ENCODE measurements at places on chromosomes 5 and 9.
A peak's percentile ranks its signal among the peaks of the same experiment; 100 is the strongest.

DNA sequence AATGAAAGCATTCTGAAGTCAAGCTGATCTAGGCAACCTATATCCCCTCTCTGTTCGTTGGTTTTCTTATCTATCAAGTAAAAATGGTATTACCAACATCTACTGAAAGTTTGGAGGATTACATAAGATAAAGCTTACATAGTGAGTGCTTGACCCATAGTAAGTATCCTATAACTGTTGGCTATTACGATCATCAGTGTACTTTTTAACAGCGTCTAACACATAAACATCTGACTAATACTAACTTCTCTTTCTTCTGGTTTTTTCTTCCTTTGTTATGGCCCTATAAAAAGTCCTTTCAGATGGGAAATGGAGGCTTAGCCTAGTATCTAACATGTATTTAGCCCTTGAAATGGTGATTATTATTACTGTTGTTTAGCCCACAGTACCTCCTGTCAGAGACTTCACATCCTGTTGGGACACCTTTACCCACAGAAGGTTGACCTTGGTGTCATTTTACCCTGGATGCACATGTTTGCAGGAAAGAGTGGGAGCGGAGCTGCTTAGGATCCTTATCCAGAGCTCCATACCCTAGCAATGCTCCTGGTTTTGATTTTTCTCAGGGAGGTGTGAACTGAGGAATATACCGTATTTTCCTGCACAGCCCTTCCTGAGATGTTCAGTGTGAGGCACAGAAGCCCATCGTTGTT is 6.0 kb downstream of the INSYN2B start:
- no peak for DNase-seq

- no peak for DNase-seq
These were observed 274.9 kb downstream of the EFNA5 start for GRCh38 chr5:107395632-107396350.

DNA sequence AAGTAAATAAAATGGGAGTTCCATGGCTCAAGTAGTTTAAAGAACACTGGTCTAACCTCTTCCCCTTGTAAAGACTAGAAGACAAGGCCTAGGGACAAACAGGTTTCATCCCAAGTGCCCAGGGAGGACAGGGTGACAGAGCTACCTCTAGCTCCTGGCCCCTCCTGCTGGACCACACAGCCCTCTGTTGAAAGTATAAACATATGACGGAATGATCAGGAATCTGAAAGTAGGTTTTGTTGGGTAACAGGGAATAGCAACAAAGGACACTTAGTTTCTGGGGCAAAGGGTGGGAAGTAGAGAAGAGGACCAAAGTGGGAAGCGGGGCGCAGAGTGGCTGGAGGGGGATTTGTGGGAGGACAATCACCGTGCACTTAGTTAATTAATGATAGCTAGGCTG is 67.0 kb upstream of the DAB2IP start:
- no peak for DNase-seq

DNA sequence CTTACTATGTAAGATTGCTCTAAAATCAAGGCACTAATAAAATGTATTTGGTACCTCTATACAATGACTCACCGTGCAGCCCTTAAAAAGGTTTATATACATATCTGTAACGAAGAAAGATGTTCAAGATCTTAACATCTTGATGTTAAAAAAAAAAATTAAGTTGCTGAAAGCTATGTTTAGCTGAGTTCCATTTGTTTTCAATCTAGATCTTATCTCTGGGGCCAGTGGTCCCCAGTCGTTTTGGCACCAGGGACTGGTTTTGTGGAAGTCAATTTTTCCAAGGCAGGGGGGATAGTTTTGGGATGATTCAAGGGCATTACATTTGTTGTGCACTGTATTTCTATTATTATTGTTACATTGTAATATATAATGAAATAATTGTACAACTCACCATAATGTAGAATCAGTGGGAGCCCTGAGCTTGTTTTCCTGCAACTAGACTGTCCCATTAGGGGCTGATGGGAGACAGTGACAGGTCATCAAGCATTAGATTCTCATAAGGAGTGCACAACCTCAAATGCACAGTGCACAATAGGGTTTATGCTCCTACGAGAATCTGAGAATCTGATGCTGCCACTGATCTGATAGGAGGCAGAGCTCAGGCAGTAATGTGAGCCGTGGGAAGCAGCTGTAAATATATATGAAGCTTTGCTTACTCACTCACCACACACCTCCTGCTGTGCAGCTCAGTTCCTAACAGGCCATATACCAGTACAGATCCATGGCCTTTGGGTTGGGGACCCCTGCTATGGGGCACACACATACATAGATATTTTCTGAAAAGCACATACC is 27.6 kb upstream of the TSLP start:
- no peak for DNase-seq

- DNase-seq: peak; percentile 27
These were observed 28.8 kb downstream of the GCNT4 start for GRCh38 chr5:75023368-75024159.

DNA sequence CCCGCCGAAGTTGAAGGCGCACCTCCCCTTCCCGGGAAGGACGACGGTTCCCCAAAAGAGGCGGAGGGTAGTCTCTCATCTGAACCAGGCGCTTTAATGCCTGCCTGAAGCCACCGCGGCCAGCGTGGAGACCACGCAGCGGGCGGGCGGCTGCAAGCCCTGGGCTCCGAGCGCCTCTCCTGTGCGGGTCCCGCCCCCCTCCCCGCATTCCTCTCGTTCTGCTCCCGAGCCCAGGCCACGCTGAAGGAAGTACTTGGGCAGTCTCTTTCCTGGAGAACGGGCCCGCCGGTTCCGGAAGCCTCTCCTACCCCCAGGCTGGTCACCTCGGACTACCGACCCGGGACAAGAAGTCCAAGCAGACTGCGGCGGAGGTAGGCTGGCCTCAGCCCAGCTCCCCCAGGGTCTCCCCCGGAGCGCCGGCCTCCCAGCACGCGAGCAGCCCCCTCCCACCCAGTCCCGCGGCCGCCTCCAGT is 571 bp downstream of the PPIC start:
- no peak for DNase-seq

DNA sequence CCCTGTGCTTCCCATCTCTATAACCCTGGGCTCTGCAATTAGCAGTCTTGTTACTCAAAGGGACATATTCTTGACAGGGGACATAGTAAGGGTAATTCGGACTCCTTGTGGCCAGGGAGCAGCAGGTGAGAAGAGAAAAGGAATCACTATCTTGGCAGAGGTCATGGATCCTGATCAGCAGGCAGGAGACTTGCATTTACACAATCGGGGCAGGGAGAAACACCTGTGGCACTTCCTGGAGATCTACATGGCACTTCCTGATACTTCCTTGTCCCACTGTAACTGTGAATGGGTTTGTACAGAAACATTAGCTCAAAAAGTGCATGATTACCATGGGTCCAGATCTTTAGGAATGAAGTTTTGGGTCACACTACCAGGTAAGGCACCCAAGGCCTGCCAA is 29.2 kb downstream of the DEPDC1B start:
- no peak for DNase-seq

GRCh38 chr5:80641353-80641752 is 13.1 kb upstream of the MSH3 start:
- no peak for DNase-seq

- no peak for DNase-seq
These were observed 418.3 kb downstream of the TAF11L14 start for GRCh38 chr5:18052569-18052968.

DNA sequence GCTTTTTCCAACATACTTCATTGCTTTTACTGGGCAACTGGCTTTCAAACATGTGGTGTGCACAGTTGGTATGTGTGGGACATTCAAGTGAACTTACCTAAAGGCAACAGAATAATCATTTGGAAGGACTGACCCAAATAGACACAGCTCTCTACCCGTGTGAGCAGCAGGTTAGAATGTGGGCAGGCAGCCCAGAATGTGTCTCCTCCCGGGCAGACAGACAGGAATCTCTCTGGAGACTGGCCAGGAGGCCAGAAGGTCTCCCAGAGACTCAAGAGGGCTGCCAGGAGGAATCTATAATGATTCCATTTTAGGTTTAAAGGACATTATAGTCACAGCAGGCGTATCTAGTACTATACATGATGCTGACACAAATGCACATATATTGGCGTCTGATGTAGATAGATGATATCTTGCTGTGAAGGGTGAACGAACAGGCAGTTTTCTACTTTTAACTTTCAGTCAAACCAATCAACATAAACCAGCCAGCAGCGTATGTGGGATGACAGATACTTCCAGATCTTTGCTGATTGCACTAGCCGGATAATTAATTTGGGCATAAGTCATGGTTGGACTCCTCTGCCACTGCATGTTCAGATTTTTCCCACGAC is 297.4 kb upstream of the ZNF608 start:
- DNase-seq: no peak

GRCh38 chr9:32398207-32398606 is 13.8 kb downstream of the ACO1 start:
- DNase-seq: no peak

GRCh38 chr9:103372828-103373227 is 377.7 kb downstream of the CYLC2 start:
- no peak for DNase-seq

- no peak for DNase-seq
These were observed 113.8 kb downstream of the WDR70 start for GRCh38 chr5:37492778-37493555.

GRCh38 chr9:29668732-29669131 is 2095.5 kb upstream of the C9orf72 start:
- DNase-seq: no peak

DNA sequence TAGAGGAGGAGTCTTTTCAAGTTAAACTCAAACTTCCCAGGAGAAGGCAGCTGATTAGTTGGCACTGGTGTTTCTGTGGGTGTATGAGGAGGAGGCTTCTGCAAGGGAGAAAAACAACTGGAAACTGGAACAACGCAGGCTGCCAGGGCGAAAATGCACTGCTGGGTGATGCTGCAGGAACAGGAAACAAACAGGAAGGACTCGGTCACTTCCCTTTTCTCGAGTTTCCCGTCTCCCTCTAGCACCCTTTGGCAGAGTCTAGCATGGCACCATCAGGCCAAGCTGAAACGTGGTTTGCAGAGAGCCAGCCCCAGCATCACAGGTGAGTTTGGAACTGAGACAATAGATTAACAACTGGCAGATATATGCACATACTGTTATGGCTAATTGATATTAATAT is 77.5 kb upstream of the CAST start:
- DNase-seq: no peak

DNA sequence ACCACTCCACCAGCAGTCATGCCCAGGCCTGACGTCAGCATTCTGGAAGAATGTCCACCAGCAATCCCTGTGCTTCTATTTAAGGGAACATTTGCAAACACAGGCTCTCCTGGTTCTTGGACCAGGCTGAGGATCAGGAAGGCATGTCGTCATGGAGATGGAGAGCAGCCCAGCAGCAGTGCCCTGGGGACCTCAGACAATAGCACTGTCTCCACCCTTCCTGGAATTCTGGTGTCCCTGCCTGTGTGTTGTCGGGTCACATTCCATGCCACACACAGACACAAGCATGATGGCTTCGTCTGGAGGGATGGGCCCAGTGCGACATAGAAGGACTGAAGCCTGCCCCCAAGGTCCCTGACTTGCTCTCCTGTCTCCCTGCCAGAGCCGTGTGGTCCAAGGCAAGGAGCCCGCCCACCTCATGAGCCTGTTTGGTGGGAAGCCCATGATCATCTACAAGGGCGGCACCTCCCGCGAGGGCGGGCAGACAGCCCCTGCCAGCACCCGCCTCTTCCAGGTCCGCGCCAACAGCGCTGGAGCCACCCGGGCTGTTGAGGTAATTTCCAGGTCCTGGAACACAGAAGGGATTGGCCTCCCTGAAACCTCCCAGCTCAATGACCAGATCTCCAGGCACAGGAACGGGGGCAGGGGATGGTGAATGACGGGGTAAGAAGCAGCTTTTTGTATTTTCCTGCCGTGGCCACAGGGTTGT is 43.8 kb downstream of the STOM start:
- DNase-seq: no peak

GRCh38 chr9:125169895-125170294 is 19.7 kb downstream of the PPP6C start:
- no peak for DNase-seq

- DNase-seq: no peak
These were observed 604.5 kb downstream of the ISL1 start for GRCh38 chr5:51987669-51988209.

DNA sequence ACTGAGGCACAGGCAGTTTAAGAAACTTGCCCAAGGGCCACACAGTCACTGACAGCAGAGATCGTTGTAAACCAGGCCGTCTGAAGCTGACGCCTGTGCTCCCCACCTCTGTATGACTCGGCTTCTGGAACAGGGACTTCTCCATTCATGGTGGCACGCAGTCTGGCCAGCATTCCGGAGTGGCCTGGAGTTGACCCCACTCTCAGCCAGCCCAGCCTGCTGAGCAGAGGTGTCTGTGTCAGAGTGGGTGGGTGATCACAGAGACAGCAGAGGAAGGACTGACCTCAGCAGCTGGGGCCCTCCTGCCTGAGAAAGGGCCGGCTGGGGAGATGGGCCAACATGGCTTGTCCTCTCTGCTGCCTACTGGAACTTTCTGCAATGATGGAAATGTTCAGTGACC is 12.6 kb downstream of the LRSAM1 start:
- DNase-seq: no peak

GRCh38 chr5:134027288-134027615 is 22.5 kb upstream of the VDAC1 start:
- no peak for DNase-seq

GRCh38 chr5:176133289-176133870 is 104.8 kb upstream of the SIMC1 start:
- DNase-seq: peak; percentile 0

- DNase-seq: peak; percentile 19
These were observed 744 bp downstream of the OTULIN start for GRCh38 chr5:14665101-14665822.

DNA sequence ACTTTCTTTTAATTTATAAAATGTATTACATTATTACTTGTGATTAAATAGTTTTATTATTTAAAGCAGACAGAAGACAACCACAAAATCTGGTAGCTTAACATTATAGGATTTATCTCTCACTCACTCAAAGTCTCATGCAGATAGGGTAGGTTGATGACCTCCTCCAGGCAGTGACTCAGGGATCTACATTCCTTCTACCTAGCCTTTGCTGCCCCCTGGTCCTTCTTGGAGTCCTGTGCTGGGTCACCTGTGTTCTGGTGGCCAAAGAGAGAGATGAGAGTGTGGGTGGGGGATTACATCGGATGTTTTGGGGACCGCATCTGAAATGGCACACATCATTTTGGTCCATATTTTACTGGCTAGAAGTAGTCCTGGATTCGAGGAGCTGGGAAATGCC is 95.7 kb upstream of the CTSL start:
- no peak for DNase-seq

- DNase-seq: no peak
These were observed 21.8 kb downstream of the PSD2 start for GRCh38 chr5:139817362-139817761.

DNA sequence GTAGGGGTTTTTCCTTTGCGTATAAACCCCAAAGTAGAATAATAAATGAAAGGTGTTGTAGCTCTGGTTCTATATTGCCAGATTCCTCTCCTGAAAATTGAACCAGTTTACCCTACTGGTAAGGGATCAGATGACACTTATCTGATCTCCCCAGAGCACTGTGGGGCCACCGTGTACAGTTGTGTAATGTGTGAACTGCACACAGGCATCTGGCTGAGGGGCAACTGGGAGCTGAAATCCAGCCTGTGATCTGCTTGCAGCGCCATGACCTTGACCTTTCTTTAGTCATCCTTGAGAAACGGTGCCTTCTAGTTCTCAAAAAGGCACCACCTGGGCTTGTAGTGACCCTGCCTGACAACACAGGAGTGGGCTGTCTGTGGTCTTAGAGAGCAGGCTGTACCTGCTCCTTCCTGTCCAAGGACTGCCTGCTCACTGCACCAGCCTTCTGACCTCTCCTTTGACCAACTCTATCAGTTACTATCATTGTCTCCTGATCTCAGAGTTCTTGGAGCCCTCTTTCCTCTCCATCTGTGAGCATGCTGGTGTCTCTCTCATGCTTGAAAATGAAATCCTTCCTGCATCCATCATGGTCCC is 40.2 kb downstream of the PDE6A start:
- no peak for DNase-seq
